Spinal cord (tissue), 10 donors: ENCODE measurements at places on chromosomes 5 and 9. TPM values are rescaled to one million over a fixed set of nuclear protein-coding genes. Genes with fewer than 3 reads are reported as not detected.

Gene IFNB1
- total RNA-seq = not detected

Gene FGF18
- total RNA-seq = 5.2 TPM

Gene GABBR2
- 20.0 TPM for total RNA-seq

Gene CAPSL
- 2.6 TPM for total RNA-seq

Gene HAVCR2
- 10.6 TPM for total RNA-seq

Gene PDE8B
- 12.7 TPM for total RNA-seq

Gene CTXN3
- total RNA-seq = 21.4 TPM

Gene GLRA1
- total RNA-seq = 5.1 TPM

Gene PCDHGB5
- total RNA-seq = 17.5 TPM

Gene ADCY2
- total RNA-seq = 43.1 TPM

Gene PTCH1
- total RNA-seq = 25.6 TPM

Gene ELP1
- total RNA-seq = 60.2 TPM

Gene GRIN3A
- 8.5 TPM for total RNA-seq

Gene ESM1
- 3.9 TPM for total RNA-seq

Gene ACTL7B
- total RNA-seq = not detected

Gene CATSPER3
- total RNA-seq = 0.33 TPM

Gene BAAT
- total RNA-seq = 0.40 TPM

Gene ACTBL2
- not detected for total RNA-seq

Gene STKLD1
- 1.2 TPM for total RNA-seq

Gene OMD
- total RNA-seq = 76.5 TPM

Gene ARSI
- 17.5 TPM for total RNA-seq

Gene MARCOL
- total RNA-seq = not detected

Gene FOXD4
- 0.99 TPM for total RNA-seq

Gene BTF3
- 281 TPM for total RNA-seq

Gene AHRR
- 3.4 TPM for total RNA-seq

Gene GPRIN1
- 25.2 TPM for total RNA-seq

Gene RELL2
- 7.3 TPM for total RNA-seq

Gene DIAPH1
- total RNA-seq = 23.6 TPM

Gene TAF11L14
- not detected for total RNA-seq

Gene LCN12
- total RNA-seq = 4.1 TPM

Gene FCHO2
- total RNA-seq = 36.4 TPM

Gene TUBB4B
- total RNA-seq = 247 TPM

Gene POU5F2
- 1.5 TPM for total RNA-seq
